ENCODE measurements at places on chromosomes 12 and 14.
A peak's percentile ranks its signal among the peaks of the same experiment; 100 is the strongest.

- peak; percentile 43 for DNase-seq
These were observed 9.0 kb downstream of the ARHGDIB start for GRCh38 chr12:14952299-14952921.

GRCh38 chr14:61140872-61141271 lies 140.3 kb downstream of the TMEM30B start:
- no peak for DNase-seq

GRCh38 chr12:30268041-30268440 lies 427.6 kb downstream of the IPO8 start:
- no peak for DNase-seq

- no peak for DNase-seq
These were observed 36.0 kb downstream of the MAP1LC3B2 start for GRCh38 chr12:116595186-116595585.

GRCh38 chr12:5522432-5523335 lies 90.8 kb downstream of the NTF3 start:
- DNase-seq, result no peak

DNA sequence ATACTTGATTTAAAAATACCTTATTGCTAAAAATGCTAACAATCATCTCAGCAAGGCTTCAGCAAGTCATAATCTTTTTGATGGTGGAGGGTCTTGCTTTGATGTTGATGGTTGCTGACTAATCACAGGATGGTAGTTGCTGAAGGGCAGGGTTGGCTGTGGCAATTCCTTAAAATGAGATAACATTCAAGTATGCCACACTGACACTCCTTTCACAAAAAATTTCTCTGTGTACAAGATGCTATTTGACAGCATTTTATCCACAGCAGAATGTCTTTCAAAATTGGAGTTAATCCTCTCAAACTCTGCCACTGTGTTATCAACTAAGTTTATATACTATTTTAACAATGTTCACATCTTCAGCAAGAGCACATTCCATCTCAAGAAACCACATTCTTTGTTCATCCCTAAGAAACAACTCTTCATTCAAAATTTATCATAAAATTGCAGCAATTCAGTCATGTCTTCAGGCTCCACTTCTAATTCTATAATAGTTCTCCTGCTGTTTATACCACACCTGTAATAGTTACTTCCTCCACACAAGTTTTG lies 16.1 kb downstream of the SCAF11 start:
- no peak for DNase-seq

DNA sequence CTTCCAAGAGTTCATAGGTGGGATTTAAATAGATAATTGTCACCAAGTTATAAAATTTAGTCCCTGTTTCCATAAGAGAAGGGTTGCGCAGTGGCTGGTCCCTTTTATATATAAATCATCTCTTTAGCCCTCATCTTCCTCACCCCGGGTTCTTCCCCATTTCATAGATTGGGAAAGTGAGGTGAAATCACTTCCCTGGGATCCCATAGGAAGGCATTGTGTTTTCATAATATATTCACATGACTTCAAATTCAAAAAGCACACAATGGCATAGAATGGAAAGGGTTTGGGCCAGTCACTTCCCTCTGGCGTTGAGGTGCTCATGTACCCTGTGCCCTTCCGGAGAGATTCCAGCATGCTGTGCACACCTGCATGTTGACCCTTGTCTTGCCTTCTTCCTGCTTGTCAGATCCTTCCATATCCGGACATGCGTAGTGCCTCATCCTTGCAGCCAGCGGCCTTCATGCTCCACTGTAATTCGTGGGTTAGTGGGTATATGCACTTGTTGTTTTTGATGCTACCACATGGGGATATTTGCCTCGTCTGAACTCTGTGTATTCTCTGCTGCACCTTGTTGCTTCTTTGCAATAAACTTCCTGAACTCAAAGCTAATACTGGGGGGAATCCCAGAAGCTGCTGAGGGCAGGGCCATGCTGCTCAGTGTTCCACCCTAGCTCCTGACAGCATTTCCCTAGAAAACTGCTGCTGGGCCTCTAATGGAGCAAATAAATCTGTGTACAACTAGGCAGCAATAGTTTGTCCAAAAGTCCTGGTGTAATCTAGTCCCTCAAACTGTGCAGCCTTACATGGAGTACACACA lies 59.6 kb downstream of the ANAPC7 start:
- no peak for DNase-seq

- DNase-seq, result peak; percentile 99
These were observed 1.2 kb downstream of the ITGB7 start for GRCh38 chr12:53205747-53206419.

DNA sequence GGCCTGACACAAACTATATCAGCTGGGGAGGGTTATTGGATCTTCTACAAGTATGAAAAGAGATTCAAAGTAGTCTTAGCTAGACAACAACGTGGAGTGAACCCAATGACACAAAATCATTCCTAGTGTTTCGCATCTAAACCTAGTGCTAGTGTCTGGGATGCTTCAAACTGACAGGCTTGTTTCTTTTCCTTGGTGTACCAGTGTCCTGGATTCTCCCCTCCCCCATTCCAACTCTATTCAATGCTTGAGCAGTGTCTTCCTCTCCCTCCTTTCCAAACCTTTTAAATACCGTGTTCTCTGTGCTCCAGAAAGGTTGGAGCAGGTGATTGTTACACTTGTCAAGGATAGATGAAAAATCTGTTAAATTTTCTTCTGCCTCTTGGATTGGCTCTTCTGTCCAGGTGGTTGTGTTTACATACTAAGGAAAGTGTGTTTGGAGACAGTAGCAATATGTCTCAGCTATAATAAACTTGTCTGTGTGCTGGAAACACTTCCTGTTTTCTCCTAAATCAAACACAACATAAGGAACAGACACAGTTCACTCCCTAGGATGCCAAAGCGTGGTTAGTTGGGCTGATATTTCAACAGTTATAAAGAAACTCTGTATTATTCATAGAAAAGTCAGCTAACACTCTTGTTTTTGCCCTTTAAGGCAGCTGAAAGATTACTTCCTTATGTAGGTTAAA lies 14.4 kb upstream of the GUCY2C start:
- no peak for DNase-seq

- DNase-seq, result peak; percentile 27
These were observed 72.2 kb downstream of the TMEM132C start for GRCh38 chr12:128339126-128339520.

GRCh38 chr12:42422785-42423184 lies 96.8 kb downstream of the PPHLN1 start:
- peak; percentile 46 for DNase-seq

- DNase-seq, result peak; percentile 6
These were observed 102.0 kb downstream of the KCNMB4 start for GRCh38 chr12:70467918-70468733.

- DNase-seq, result no peak
These were observed 181.9 kb downstream of the PRKCH start for GRCh38 chr14:61503167-61503801.

DNA sequence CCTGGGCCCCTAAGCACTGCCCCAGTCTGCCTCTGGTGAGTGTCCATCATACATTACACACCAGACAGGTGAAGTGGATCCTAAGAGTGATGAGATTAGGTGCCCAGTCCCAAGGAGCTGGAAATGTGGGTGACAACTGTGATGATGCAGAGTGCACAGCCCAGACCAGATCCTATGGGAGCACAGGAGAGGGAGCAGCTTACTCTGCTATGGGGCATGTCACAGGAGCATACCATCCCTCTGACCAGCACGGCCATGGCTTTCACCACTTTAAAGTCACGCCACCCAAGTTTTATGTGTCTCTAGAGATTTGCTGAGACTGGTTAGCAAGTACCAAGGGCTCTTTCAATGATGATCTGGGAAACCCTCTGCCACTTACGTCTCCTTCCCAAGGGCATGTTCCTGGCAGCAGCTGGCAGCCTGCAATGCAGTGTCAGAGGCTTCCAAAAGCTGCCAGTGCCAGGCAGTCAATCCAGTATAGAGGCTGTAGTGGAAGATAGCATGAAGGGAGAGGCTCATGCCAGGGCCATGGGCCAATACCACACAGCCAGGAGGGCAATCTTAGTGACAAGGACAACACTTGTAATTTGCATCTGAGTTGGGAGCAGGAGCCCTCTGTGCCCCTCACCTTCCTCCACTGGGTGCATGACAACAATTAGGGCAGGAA lies 40.2 kb downstream of the STAB2 start:
- no peak for DNase-seq

DNA sequence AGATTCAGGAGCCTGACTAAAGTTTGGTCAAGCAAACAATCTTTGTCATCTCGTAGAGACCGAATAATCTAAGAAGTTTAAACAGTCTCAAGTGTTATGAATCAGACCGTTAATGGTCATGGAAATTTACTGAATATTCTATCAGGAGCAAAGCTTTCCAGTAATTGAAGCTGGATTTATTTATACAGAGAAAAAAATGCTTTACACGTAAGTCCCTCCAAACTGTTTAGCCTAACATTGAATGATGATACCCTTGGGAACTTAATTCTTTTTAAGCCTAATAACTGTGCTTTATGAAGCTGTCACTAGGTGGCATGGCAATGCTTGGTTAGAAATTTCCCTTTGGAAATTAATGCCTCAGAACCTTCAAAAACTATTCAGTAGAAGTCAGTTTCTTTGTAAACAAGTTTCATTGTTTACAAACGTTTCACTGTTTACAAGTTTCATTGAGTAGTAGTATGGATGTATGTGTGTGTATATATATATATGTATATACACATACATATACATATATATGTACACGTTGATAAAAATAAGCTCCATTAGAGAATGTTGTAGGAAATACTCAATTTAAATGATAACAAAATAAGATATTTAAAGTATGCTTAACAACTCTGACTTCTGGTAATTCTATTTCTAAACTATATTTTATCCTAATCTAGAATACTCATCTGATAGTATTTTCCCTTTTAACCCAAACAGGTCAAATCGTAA lies 32.1 kb downstream of the DEPDC4 start:
- DNase-seq, result peak; percentile 66

GRCh38 chr12:29676676-29677075 lies 107.1 kb downstream of the TMTC1 start:
- DNase-seq, result no peak

- DNase-seq, result peak; percentile 72
These were observed 88.3 kb downstream of the RPS29 start for GRCh38 chr14:49497725-49498348.

GRCh38 chr12:106140223-106140986 lies 1.7 kb upstream of the NUAK1 start:
- no peak for DNase-seq

DNA sequence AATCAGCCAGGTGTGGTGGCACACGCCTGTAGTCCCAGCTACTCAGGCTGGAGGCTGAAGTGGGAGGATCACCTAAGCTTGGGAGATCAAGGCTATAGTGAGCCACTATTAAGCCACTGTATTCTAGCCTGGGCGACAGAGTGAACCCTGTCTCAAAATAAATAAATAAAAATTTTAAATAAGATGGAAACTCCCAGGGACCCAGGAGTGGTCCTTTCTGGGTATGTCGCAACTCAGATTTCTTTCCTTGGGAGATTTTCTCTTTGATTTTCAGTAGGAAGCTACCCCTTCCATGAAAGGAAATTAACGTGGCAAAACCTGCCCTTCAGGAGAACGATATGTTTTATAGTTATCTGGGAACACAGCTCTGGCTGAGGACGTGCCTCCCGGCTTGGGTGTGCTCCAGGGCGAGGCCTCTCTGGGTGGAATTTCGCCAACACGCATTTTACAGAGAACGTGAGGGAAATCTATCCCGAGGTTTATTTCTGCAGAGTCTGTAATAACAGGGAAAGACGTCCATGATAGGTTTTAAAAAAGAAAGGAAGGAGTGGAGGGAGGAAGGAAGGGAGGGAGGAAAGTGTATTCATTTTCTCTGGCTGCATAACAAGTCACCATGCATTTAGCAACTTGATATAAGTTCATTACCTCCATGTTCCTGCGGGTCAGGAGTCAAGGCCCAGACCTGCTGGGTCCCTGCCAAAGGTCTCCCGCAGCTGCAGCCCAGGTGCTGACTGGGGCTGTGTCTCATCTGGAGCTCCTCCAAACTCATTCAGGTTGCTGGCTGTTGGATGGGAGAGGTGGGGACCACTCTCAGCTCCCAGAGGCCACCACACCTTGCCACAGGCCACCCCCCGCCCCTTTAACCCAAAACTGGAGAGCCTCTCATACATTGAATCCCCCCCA lies 80.6 kb upstream of the GSC start:
- no peak for DNase-seq

- peak; percentile 88 for DNase-seq
These were observed 1.6 kb downstream of the CMKLR1 start for GRCh38 chr12:108337235-108338223.

GRCh38 chr12:78090266-78090665 lies 259.6 kb downstream of the NAV3 start:
- peak; percentile 14 for DNase-seq

Data from osteoblast (primary cell).